Adipocyte (in vitro differentiated cells): ENCODE measurements at places on chromosomes 5 and 9.

- peak; percentile 52 for DNase-seq
These were observed 6.1 kb upstream of the FSD1L start for GRCh38 chr9:105441616-105442160.

DNA sequence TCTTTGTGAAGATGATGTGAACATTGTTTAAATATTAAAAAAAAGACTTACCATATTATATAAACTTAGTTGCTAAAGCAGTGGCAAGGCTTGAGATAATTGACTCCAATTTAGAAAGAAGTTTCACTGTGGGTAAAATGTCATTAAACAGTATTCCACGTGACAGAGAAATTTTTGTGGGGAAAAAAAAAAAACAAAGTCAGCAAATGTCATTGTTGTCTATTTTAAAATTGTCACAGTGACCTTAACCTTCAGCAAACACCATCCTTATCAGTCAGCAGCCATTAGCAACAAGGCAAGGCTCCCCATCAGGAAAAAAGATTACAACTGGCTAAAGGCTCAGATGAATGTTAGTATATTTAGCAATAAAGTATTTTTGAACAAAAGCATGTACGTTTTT lies 99.3 kb upstream of the CDH18 start:
- no peak for DNase-seq

- DNase-seq = no peak
These were observed 67.0 kb downstream of the ZNF366 start for GRCh38 chr5:72440207-72440638.

DNA sequence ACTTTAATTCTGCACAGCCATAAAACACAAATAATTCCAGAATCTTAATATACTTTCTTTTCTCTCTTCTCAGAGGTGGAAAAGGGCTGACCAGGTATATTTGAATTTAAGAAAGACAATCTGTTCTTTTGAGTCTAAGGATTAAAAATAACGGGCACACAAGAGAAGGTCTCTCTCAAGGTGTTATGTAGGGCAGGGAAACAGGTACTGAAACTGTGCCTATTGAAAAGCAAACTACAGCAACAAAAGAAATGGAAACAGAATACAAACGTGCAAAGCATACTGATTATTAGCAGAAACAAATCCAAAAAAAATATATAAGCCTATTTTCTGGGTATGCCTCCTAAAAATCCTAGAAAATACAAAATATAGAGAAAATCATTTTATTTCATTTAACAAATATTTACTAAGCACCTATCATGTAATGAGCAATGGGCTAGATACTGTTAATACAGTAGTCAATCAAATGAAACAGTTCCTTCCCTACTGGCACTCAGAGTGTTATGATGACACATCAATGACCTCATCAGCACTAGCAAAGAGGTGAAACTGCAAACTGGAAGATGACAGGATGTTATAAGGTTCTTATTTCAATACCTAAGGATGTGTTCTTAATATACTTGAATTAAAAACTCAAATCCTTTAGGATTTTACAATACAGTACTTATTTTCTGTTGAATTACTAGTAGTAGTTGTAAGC lies 87.7 kb downstream of the AUH start:
- DNase-seq = peak; percentile 20

DNA sequence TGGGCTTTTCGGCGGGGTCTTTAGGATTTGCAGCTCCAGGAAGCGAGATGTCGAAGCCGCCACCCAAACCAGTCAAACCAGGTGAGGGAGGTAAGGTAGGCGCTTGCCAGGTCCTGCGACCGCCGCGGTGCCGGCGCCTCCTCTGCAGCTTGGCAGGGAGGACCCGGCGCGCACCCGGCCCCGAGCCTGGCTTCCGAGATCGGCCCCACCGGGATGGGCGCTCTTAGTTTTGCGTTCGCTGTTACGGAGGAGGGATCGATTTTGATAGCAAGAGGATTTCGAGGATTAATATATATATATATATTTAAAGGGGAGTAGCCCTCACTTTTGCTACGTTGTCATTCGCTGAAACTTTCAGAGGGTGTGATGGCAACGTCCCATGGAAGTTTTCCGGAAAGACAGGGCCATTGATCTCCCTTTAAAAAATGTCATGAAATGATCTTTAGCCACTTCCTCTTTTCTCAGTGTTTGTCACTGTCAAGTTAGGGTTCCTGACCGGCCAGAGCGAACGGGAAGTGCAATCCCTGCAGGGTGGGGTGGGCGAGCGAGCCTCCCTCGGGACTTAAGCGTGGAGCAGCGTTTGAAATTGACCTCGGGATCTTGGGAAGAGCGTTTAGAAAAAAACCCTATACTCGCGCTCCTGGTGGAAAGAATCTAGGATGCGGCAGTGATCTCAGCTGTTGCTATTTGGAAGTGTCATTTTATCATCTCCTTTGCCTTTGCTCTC lies 495 bp downstream of the OSTF1 start:
- DNase-seq = peak; percentile 82

- peak; percentile 21 for DNase-seq
These were observed 58.4 kb downstream of the APC start for GRCh38 chr5:112795944-112796678.

GRCh38 chr9:31588756-31589155 lies 795.7 kb upstream of the ACO1 start:
- DNase-seq = no peak

DNA sequence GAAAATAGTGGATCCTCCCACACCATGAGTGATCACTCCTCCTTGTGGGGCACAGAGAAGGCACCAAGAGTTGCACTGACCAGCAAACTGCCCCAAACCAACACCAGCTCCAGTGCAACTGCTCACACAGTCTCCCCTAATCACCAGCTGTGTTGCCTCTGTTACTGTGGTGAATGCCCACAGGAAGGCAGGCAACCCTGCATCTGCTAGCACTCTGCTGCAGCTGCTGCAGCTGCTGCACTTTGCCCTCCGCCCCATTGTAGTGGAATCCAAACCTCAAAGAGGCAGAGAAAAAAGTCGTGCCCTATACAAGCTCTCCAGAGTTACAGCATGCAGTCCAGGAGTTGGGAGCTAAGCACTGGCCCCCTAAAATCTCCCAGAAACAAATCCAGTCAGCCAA lies 339.6 kb downstream of the TRIM36 start:
- no peak for DNase-seq

DNA sequence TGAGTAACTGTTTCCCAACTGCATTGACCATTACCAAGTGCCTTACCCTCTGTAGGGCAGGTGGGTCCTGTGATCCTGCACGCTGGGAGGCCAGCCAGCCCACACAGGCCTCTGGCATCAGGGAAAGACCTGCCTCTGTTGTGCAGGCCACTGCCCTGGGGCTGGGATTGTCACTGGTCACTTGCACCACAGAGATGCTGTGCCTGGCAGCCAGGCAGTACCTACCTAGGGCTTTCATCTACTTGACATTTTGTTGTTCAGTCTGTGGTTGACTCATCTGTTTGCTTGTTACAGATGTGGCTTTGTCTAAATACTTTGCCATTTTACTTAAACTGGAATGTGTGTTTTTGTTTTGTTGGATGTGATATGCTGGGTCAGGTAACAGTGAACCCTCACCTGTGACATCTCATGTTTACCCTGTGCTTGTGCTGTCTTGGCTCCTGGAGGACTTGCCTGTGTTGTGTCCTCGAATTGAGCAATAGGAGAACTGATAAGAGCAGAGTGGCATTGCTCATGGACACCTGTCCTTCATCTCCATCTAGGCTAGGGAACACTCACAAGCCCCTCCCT lies 32.8 kb downstream of the SECISBP2 start:
- DNase-seq = no peak

- no peak for DNase-seq
These were observed 25.0 kb upstream of the ERMP1 start for GRCh38 chr9:5857928-5858327.

GRCh38 chr5:159616952-159617351 lies 286.7 kb upstream of the IL12B start:
- peak; percentile 15 for DNase-seq

- DNase-seq = peak; percentile 27
These were observed 21.9 kb upstream of the VDAC1 start for GRCh38 chr5:134026521-134027287.

DNA sequence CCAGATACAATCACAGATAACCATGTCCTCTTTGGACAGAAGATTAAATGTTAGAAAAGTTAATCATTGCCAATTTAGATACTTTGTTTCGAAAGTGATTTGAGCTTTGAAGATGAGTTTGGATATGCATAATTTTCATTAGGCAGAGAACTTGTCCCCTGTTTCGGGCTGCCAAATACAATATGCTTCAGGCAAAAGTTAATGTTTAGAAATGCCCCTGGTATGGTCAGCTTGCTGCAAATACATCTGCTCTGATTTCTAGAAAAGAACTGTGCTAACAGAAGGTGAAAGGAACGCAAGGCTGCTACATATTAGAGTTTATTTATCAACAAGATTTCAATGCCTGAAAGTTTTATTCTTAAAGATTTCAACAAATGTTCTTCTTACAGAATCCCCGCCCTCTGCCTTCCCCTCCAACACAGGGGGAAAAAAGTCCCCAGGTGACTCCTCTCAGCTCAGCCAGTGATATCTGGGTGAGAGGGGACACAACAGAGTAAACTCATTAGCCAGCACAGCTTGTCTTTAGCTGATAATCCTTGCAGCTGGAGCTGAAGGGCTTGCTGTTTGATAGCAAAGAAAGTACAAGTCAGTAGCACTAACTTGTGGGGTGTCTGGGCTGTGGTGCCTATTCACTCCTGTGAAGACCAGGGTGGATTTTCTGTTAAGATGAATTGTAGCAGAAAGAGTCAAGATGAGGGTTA lies 435.7 kb downstream of the DMAC1 start:
- no peak for DNase-seq

GRCh38 chr9:35616681-35617459 lies 1.3 kb downstream of the CD72 start:
- peak; percentile 85 for DNase-seq

DNA sequence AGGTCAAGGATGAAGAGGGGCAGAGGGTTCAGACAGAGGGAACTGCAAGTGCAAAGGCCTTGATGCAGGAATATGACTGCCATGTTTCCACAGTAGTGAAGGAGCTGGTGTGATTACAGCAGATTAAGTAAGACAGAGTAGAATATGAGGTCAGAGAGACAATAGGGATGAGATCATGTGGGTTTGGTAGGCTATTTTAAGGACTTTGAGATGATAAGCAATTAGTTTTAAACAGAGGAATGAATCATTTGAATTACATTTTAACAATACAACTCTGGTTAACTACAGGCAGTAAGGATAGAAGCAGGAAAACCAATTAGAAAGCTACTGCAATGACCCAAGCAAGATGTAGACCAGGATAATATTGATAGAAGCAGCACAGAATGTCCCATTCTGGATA lies 7.7 kb downstream of the CENPK start:
- DNase-seq = no peak

- DNase-seq = no peak
These were observed 19.3 kb upstream of the ISCA1 start for GRCh38 chr9:86301686-86302085.

DNA sequence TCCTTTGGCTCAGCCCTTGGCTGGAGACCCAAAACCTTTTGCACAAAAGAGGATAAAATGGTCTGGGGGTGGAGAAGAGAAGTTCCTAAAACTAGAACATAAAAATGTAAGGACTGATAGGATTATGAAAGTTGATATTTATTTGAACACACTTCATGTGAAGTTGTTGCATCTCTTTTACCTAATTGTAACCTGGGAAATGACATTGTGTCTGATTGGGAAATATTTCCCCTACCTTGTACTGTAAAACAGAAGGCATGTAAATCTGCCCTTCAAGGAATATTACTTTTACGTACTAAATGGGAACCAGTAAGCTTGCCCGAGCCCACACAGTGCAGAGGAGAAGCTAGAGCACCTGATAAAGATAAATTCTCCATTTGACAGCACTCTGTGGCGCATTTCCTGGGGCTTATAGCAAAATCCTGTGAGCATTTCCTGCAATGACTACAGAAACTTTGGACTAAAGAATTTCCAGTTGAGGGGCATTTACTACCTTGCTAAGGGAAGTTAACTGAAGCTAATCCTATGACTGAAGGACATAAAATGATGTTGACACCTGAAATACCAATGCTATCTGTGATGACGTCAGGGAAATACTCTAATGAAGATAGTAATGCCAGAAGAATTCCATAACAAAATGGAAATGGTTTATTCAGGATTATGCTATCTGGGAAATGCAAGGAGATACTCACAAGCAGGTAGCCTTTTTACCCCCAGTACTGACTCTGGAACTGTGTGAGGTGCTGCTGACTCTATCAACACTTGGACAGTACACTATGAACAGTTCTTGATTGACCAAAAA lies 78.3 kb upstream of the LIFR start:
- DNase-seq = no peak

DNA sequence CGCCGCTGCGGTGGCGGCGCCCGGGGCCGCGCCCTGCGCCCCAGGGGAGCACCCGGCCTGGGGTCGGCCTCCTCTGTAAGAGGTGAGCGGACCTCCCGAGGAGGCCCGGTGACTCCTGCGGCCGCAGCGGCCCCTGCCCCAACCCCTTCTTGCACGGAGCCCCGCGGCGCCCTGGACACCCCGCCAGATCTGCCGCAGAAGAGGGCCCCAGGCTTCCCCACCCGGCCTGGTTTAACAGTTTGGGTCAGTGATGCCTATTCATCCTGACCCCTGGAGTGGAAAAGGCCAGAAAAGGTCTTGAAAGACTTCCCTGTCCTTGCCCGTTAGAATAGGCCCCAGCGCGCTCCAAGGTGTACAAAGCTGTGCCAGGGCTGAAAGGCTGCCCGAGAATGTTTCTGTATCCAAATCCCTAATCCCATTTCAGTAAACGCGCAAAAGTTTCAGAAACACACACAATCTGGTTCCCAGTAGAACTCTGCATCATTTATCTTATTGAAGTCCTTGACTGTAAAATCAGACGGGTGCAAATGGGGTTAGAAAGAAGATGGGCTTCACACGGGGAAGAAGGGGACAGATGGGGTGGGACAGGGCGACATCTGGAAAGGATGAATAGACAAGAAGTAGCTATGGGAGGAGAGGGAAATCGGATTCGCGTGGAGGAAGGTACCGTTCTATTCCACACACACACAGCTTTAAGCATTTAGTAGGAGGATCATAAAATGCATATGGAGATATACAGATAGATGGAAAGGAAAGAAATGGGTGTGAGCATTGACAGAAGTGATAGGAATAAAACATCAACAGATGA lies 1.1 kb upstream of the SSBP2 start:
- DNase-seq = no peak

GRCh38 chr5:148172377-148172776 lies 4.0 kb downstream of the SPINK14 start:
- DNase-seq = no peak

DNA sequence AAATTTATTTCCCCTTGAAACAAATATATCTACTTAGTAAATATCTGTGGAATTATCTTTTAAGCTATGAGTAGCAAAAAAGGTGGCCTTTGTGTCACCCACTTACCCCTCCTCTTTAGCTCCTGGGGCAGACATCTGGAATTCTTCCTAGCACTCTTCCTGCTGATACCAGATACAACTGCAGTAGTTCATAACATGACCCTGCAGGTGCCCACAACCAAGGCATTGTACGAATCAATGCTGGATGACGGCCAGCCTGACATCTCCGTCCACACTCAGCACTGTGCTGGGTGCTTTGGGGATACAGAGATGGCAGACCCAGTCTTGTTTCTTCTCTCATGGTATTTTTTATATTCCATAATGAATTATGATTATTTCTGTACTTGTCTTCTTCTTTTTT lies 152.3 kb downstream of the GOLPH3 start:
- DNase-seq = no peak
